ENCODE measurements at places on chromosomes 5 and 9. TPM values are rescaled to one million over a fixed set of nuclear protein-coding genes. Genes with fewer than 3 reads are reported as not detected.

- no peaks in the 10 kb centered on the region for H3K36me3 ChIP-seq
- no peaks in the 10 kb centered on the region for H3K4me1 ChIP-seq
- no peak overlapping the region for H3K4me3 ChIP-seq
- no peak for DNase-seq
- no peak overlapping the region for H3K27ac ChIP-seq
Observed at GRCh38 chr9:37004424-37004935, 29.6 kb downstream of the PAX5 start.

DNA sequence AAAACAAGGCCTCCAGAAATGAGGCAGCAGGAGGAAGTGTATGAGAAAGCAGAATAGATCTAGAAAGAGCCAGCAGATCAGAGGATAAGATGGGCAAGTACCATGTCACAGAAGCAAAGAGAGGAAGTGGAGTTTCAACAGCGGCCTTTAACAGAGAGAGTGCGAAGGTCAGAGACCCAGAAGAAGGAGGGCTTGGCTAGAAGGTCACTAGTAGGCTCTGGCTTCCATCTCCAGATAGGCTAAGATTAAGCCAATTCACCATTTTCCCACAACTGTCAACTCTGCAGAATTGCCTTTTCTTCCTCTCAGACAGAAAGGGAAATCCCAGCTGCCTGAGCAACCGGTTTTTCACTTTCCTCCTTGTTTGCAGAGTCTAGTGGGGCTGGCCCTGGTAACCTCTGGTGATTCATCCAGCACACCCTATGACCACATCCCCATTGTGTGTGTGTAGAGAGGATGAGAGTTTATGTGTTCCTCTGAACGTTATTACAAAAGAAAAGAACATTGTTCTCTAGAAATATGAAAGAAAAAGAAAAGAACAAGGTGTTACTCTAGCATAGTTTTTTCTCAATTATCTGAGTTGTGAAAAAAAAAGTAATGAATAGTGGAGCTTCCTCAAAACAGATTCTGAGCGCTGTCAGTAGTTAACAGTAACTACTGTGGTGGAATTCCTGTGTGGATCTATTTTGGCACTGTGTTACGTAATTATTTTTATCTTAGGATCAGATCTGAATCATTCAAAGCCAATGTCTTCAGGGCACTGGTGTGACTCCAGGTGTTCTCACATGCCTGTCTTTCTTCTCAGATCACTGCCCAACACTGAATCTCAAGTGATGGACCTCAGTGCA lies 220.4 kb downstream of the ARRDC3 start:
- DNase-seq = peak; percentile 37
- no peaks in the 10 kb centered on the region for H3K36me3 ChIP-seq
- peaks cover 36% of the 10 kb centered on the region for H3K4me1 ChIP-seq
- H3K27me3 ChIP-seq = no peaks in the 10 kb centered on the region
- H3K27ac ChIP-seq = no peak overlapping the region

GRCh38 chr9:1581926-1582325 lies 433.2 kb upstream of the SMARCA2 start:
- H3K36me3 ChIP-seq = no peaks in the 10 kb centered on the region
- no peak overlapping the region for H3K27ac ChIP-seq
- H3K27me3 ChIP-seq = no peaks in the 10 kb centered on the region
- no peaks in the 10 kb centered on the region for H3K4me1 ChIP-seq
- H3K4me3 ChIP-seq = no peak overlapping the region

DNA sequence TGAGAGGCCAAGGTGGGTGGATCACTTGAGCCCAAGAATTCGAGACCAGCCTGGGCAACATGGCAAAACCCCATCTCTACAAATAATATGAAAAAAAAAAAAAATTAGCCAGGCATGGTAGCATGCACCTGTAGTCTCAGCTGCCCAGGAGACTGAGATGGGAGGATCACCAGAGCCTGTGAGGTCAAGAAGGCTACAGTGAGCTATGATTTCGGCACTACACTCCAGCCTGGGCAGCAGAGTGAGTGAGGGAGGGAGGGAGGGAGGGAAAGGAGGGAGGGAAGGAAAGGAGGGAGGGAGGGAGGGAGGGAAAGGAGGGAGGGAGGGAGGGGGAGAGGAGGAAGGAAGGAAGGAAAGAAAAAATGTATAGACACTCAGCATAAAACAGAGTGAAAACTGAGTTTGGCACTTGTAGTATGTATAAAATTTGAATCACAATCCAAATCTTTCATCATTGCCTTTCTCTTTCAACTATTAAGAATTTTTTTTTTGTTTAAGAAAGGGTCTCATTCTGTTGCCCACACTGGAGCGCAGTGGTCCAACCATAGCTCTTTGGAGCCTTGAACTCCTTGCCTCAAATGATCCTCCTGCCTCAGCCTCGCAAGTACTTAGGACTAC lies 27.8 kb downstream of the SERINC5 start:
- H3K36me3 ChIP-seq = no peaks in the 10 kb centered on the region
- no peak overlapping the region for H3K4me3 ChIP-seq
- no peaks in the 10 kb centered on the region for H3K27me3 ChIP-seq
- H3K4me1 ChIP-seq = no peaks in the 10 kb centered on the region

DNA sequence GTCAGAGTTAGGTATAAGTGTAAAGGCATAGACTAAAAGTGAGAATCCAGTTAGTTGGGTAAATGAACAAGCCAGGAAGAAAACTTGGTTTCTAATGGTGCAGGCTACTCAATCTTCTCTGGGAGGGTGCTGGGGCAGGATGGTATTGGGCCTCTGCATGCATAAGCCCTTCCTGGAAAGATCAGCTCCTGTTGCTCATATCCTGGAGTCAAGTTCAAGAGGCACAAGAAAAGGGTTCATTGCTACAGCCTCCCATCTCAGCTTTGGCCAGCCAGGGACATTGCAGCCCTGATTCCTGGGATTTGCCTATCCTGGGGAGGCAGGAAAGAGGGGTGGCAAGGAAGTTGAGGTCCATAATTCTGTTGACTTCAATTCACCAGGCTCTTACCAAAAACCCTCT lies 40.7 kb upstream of the ATP6V1G1 start:
- no peaks in the 10 kb centered on the region for H3K4me1 ChIP-seq
- H3K27me3 ChIP-seq = no peaks in the 10 kb centered on the region
- H3K4me3 ChIP-seq = no peak overlapping the region

GRCh38 chr9:89877051-89878002 lies 272.5 kb downstream of the GADD45G start:
- no peaks in the 10 kb centered on the region for H3K27me3 ChIP-seq
- H3K27ac ChIP-seq = no peak overlapping the region
- DNase-seq = no peak
- no peaks in the 10 kb centered on the region for H3K4me1 ChIP-seq

- no peak for DNase-seq
- no peak overlapping the region for H3K27ac ChIP-seq
- H3K36me3 ChIP-seq = no peaks in the 10 kb centered on the region
- no peaks in the 10 kb centered on the region for H3K4me1 ChIP-seq
- H3K4me3 ChIP-seq = no peak overlapping the region
Observed at GRCh38 chr9:98575379-98576346, 133.1 kb downstream of the GABBR2 start.

- no peaks in the 10 kb centered on the region for H3K36me3 ChIP-seq
- H3K27ac ChIP-seq = no peak overlapping the region
- no peaks in the 10 kb centered on the region for H3K27me3 ChIP-seq
Observed at GRCh38 chr9:124248960-124249359, 8.8 kb upstream of the NEK6 start.

- no peaks in the 10 kb centered on the region for H3K4me1 ChIP-seq
- no peak overlapping the region for H3K27ac ChIP-seq
- no peaks in the 10 kb centered on the region for H3K27me3 ChIP-seq
- H3K4me3 ChIP-seq = no peak overlapping the region
Observed at GRCh38 chr5:158200619-158201018, 341.7 kb upstream of the CLINT1 start.

- H3K36me3 ChIP-seq = no peaks in the 10 kb centered on the region
- no peak overlapping the region for H3K4me3 ChIP-seq
- no peak overlapping the region for H3K27ac ChIP-seq
- no peaks in the 10 kb centered on the region for H3K4me1 ChIP-seq
- no peak for DNase-seq
Observed at GRCh38 chr5:53552561-53552960, 7.9 kb upstream of the NDUFS4 start.

- H3K36me3 ChIP-seq = peaks cover 35% of the 10 kb centered on the region
- H3K4me3 ChIP-seq = no peak overlapping the region
- no peak for DNase-seq
- no peak overlapping the region for H3K27ac ChIP-seq
- peaks cover 21% of the 10 kb centered on the region for H3K4me1 ChIP-seq
Observed at GRCh38 chr9:124855944-124856765, 2.9 kb downstream of the WDR38 start.

GRCh38 chr5:169012450-169012849 lies 288.5 kb downstream of the SLIT3 start:
- no peaks in the 10 kb centered on the region for H3K27me3 ChIP-seq
- no peak overlapping the region for H3K27ac ChIP-seq
- DNase-seq = no peak
- no peaks in the 10 kb centered on the region for H3K36me3 ChIP-seq

GRCh38 chr9:89171693-89172092 lies 6.9 kb downstream of the SHC3 start:
- no peaks in the 10 kb centered on the region for H3K4me1 ChIP-seq
- no peaks in the 10 kb centered on the region for H3K27me3 ChIP-seq
- DNase-seq = no peak
- no peak overlapping the region for H3K27ac ChIP-seq
- H3K4me3 ChIP-seq = no peak overlapping the region

DNA sequence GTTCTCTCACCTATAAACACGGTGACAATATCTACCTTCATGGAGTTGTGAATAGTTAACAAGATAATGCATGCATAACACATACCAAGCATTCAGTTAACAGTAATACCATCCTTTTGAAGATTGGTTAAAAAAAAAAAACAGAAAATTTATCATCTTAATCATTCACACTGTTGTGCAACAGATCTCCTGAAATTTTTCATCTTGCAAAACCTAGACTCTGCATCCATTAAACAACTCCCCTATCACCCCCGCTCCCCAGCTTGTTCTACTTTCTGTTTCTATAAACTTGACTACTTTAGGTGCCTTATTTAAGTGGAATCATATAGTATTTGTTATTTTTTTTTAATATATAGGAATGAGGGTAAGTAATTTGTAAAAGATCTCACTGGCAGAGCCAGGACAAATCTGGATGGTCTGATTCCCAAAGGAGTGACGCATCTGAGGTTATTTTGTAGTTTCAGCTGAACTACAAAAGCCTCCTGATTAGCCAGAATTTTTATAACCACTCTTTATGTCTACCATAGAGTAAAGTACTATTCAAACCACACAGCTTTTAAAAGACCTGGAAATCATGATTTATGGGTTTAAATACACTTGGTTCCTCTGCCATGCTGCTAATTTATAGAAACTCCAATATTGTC lies 93.0 kb downstream of the FANCC start:
- H3K4me3 ChIP-seq = no peak overlapping the region
- no peaks in the 10 kb centered on the region for H3K27me3 ChIP-seq
- DNase-seq = no peak
- H3K27ac ChIP-seq = no peak overlapping the region
- no peaks in the 10 kb centered on the region for H3K36me3 ChIP-seq

DNA sequence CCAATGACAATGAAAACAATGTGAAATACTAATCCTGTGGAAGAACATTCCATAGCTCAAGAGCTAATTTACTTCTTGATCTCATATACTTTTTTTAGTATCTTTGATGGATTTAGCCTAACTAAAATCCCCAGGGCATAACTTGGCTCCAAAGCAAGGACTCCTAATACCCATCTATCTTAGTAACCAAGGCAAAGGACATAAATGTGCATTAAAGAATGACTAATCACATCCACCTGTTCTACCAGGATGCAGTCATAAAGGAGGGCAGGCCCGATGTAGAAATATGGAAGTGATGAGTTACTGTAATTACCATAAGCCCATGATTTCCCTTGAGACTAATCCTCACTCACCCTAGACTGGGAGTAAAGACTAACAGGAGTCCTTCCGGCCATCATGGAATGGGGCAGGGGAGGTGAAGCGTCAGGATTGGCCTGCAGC lies 56.9 kb downstream of the KIF24 start:
- no peaks in the 10 kb centered on the region for H3K36me3 ChIP-seq
- DNase-seq = no peak
- H3K4me1 ChIP-seq = peaks cover 2% of the 10 kb centered on the region
- H3K27me3 ChIP-seq = no peaks in the 10 kb centered on the region

DNA sequence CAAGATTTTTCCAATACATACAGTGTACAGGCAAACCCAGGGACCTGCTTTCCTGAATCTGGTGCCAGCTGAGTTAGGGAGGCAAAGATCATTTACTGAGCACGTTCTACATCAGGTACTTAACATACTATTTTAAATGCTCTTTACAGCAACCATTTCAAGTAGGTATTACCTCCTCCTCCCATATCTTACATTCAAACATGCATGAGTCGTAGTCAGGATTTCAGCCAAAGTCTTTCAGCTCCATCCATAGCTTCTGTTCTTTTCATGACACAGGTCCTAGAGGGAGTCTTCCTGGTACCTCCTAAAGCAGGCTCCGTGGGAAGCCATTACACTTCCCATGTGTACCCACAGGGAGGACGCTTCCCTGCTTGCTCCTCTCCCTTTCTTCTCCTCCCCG lies 11.7 kb downstream of the KCNV2 start:
- DNase-seq = no peak
- peak overlapping the region; percentile 25 for H3K27ac ChIP-seq
- H3K36me3 ChIP-seq = no peaks in the 10 kb centered on the region
- H3K27me3 ChIP-seq = no peaks in the 10 kb centered on the region

GRCh38 chr5:6737043-6737941 lies 24.1 kb downstream of the TENT4A start:
- H3K36me3 ChIP-seq = peaks cover 26% of the 10 kb centered on the region
- no peak overlapping the region for H3K27ac ChIP-seq
- no peak for DNase-seq
- H3K27me3 ChIP-seq = no peaks in the 10 kb centered on the region
- H3K4me1 ChIP-seq = peaks cover 31% of the 10 kb centered on the region
- H3K4me3 ChIP-seq = no peak overlapping the region

GRCh38 chr9:34651876-34652601 lies at the start of gene IL11RA:
Gene IL11RA (plus strand): TSS chr9:34652185. CDS start chr9:34655218, 3,033 bp downstream.
- peaks cover 18% of the 10 kb centered on the region for H3K36me3 ChIP-seq
- H3K27ac ChIP-seq = peak within 1 kb of the TSS; percentile 85
- DNase-seq = peak; percentile 50
- peaks cover 41% of the 10 kb centered on the region for H3K4me1 ChIP-seq
- H3K4me3 ChIP-seq = peak within 1 kb of the TSS; percentile 67

DNA sequence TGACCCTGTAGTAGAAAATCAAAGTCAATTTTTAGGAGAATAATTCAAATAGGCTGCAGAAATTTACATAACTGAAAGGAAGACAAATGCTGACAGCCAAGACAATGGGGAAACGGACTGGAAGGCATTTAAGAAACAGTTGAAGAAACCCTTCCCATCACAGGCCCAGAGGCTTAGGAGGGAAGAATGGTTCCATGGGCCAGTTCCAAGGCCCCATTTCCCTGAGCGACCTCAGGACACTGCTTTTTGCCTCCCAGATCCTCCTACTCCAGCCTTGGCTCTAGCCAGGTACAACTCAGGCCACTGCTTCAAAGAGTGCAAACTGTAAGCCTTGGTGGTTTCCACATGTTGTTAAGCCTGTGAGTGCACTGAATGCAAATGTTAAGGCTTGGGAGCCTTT lies 184.1 kb upstream of the SGCD start:
- H3K36me3 ChIP-seq = no peaks in the 10 kb centered on the region
- H3K4me3 ChIP-seq = no peak overlapping the region
- H3K27ac ChIP-seq = no peak overlapping the region
- no peaks in the 10 kb centered on the region for H3K4me1 ChIP-seq

PDCD1LG2 gene
- 1.1 TPM for total RNA-seq

TMOD1 gene
- total RNA-seq = 44.0 TPM

FGF10 gene
- total RNA-seq = 6.0 TPM

SLC46A2 gene
- 2.0 TPM for total RNA-seq

TSSK1B gene
- not detected for total RNA-seq

CCL28 gene
- total RNA-seq = 4.3 TPM

PRXL2C gene
- total RNA-seq = 22.9 TPM

LMX1B gene
- not detected for total RNA-seq

CCDC171 gene
- 4.3 TPM for total RNA-seq

C9orf153 gene
- 0.68 TPM for total RNA-seq

LPAR1 gene
- total RNA-seq = 85.1 TPM

MARCHF3 gene
- total RNA-seq = 10.4 TPM

ALDH1B1 gene
- 229 TPM for total RNA-seq

ACTL7B gene
- not detected for total RNA-seq
